ENCODE measurements at places on chromosomes 3 and 15. TPM values are rescaled to one million over a fixed set of nuclear protein-coding genes. Genes with fewer than 3 reads are reported as not detected.

- DNase-seq: peak; percentile 27
These were observed 17.1 kb upstream of the PLXND1 start for GRCh38 chr3:129623447-129624118.

The GOLGA6L10 gene
- 0.10 TPM for polyA plus RNA-seq

DNA sequence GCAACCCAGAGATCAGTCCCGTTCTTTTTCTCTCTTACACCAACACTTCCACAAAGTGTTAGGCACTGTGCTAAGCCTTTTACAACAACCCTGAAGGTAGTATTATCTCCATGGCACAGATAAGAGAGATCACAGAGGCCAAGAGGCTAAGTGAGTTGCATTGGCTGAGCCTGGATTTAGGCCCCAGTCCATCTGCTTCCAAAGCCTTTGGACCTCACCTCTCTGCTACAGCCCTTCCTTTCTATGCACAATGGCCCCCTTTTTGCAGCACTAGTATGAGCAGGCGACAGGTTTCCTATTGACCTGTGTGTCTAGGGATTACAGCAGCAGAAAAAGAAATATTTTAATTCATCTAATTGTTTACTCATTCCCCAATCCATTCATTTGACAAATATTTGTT, 76.2 kb downstream of the CRYGS start:
- no peak for DNase-seq

- no peak for DNase-seq
These were observed 19.9 kb upstream of the CACNA2D2 start for GRCh38 chr3:50523279-50523811.

- DNase-seq: no peak
These were observed 32.8 kb downstream of the TKT start for GRCh38 chr3:53223025-53223424.

The ARHGAP11A gene
- 4.8 TPM for polyA plus RNA-seq

The FAM43A gene
- polyA plus RNA-seq: 1.8 TPM
